ENCODE measurements at places on chromosomes 2 and 18.

- no peak for DNase-seq
These were observed 1.4 kb upstream of the TTL start for GRCh38 chr2:112480530-112481049.

DNA sequence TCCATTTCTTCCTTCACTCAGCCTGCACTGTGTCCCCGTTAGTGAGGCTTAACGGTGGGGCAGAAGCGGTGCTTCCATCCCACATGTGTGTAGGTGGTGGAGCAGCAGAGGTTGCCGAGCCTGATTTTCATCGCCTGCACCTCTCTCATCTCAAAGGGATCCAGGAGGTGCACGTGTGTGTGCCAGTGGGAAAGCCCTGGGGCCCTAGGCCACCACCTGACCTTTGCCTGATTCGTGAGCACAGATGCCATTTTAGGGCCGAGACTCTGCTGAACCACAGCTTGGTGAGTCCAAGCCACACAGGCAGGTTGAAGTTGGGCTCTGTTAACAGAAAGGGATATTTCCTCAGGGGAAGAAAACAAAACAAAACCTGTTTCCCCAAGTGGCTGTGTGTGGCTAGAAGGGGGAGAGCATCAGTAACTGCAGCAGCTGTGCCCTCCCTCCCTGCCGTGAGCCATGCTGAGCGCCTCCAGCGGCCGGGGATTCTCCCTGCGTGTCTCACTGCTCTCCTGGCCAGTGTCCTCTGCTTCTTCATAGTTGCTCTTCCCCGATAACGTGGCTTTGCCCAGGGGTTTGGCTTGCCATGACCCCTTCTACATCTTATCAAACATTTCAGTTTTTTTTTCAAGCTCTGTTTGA, 81.5 kb downstream of the MAPRE2 start:
- peak; percentile 52 for DNase-seq

- no peak for DNase-seq
These were observed 171.7 kb upstream of the MYCN start for GRCh38 chr2:15768615-15769014.

- DNase-seq, result no peak
These were observed 244.7 kb upstream of the MMADHC start for GRCh38 chr2:149832324-149832723.

DNA sequence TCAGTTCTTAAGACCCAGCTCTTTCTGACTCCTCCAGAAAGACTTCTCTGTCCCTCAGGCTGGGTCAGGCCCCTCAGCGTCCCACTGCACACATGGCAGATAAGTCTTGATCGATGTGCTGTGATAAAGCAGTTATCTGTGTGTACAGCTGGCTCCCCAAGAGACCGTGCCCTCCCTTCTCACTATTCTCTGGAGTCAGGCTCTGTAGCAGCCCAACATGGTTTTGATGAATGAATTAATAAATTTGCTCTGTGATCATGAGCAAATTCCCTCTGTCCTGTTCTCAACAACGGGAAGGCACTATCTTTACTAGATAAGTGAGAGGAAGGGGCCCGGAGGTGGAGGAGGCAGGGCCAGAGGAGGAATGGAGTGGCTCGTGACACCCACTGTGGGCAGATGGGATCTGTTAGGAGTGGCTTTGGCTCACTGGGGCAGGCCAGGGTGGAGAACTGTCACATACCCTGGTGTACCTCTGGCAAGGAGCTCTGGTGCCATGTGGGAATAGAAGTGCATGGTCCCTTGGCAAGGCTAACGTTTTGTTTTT, 48.3 kb downstream of the ZFP36L2 start:
- DNase-seq, result no peak
